ENCODE measurements at places on chromosomes 7 and 10.

DNA sequence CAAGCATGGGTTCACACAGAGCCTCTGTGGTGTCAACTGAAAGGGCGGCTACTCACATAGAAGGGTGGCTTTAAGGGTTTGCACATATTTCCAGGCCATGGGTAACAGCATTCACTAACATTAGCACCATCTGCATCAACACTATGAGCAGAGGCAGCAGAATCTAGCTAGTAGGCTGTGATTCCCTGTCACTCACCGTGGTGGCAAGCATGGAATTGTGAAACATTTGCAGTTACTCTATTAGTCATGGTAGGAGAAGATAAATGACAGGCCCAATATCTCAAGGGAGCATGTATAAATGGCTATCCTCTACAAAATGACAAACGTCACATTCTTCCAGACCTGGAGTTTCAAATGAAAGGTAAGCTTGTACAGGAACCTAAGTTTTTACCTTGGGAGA lies 32.2 kb upstream of the CUBN start:
- no peak for DNase-seq

DNA sequence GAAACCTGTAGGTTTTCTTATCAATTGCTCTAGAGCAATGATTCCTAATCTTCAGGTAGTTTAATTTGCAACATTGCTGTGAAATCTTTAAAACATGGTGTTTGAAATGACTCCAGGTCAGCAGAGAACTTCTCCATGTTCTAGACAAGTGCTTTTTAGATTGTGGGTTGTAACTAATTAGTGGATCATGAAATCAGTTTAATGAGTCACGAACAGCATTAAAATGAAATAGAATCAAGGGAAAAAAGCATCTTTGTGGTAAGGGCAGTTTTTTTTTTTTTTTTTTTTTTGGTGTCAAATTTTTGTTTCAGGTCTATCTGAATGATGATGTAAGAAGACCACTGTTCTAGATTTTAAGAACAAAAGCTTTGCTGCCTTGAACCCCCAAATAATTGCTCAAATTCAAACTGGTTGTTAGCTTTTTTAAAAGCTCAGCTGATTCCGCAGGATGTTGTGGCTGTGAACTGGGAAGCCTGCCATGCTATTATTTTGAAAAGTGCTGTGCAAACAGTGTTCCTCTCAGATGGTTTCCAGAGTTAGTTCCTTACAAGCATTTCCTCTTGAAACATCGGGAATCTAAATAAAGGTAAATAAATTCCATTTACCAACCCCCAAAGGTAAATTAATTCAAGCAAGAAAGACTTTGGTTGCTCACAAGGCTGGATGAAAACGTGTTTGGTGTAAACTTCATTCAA lies 13.1 kb upstream of the PDK4 start:
- DNase-seq, result no peak

- no peak for DNase-seq
Measured at GRCh38 chr7:24665564-24666294, 91.5 kb downstream of the GSDME start.

GRCh38 chr10:123200531-123200930 lies 46.3 kb downstream of the BUB3 start:
- DNase-seq, result no peak
